HCEC 1CT (cell line): ENCODE measurements at places on chromosomes 11 and 22.

GRCh38 chr22:29750559-29751538, 16.0 kb downstream of the ZMAT5 start:
- no peak for DNase-seq

DNA sequence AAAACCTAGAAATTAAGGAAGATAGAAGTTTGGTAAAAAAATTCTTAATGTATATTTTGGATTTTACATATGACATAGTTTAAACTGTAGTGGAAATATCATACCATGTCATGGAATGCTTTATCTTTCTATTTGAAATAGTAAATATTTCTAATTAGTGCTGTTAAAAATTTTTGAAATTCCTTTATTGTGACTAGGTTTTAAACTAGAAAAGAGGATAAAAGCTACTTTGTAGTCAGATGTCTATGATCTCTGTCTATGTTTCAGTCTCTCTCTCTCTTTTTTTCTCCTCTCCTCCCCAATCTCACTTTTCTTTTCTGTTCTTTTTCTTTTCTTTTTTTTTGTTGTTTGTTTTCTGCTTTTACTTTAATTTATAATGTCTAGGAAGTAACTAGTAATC, 226.2 kb downstream of the TMEM135 start:
- DNase-seq, result peak; percentile 27

GRCh38 chr11:85118151-85118550, 509.0 kb downstream of the DLG2 start:
- DNase-seq, result no peak

DNA sequence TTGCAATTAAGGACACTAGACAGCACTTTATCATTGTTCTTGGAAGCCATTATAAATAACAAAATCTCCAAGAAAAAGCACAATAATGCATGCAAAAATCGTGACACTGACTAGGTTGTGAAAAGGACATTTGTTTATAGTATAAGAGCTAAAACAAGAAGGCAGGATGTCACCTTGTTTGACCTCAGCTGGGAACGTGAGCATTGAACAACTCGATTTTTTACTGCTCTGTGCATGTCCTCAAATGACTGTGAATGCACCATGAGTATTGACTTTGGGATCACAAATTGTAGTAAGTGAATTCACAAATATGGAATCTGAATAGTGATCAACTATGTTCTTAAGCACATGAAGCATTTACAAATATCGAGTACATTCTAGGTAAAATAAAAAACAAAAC, 35.3 kb upstream of the ARHGAP20 start:
- peak; percentile 47 for DNase-seq

- DNase-seq, result no peak
Observed at GRCh38 chr11:119794756-119795155, 65.8 kb upstream of the NECTIN1 start.

DNA sequence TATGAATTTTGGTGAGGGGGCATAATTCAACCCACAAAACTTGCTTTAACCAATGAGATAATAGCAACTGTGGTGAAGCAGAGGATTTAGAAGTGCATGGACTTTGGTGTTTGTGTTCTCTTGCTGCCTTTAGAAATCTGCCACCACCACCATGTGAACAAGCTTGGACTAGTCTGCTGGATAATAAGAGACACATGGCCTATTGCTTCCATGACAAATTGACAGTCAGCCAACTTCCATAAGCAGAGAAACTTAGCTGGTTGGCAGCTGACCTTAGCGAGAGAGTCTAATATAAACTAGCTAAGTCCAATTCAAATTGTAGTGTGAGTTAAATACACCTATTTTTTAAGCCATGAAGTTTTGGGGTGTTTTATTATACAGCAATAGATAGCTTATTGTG, 482.1 kb upstream of the ANO5 start:
- DNase-seq, result no peak

GRCh38 chr22:40156001-40156516, 21.7 kb upstream of the TNRC6B start:
- peak; percentile 75 for DNase-seq

DNA sequence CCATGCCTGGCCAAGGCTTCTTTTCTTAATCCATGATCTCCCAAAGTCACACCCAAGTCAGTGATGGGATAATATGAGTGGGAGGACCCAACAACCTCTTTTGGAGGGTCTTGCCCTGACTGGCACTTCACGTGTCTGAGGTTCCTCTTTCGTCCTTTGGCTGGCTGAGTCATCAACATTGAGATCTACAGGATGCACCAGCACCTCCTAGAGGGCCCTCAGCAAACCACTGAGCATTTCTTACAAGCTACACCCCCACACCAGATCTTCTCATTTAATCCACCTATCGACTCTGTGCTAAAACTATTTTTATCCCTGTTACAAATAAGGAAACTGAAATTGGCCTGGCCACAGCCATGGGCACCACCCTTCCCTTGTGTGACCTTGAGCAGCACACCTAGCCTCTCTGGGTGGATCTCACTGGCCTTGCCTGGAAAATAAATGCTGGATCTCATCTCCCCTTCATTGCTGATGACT, 63.4 kb downstream of the FLI1 start:
- peak; percentile 69 for DNase-seq

- no peak for DNase-seq
Observed at GRCh38 chr11:130830566-130830965, 85.7 kb downstream of the SNX19 start.

GRCh38 chr11:95242845-95243605, 12.0 kb upstream of the SESN3 start:
- DNase-seq, result no peak

DNA sequence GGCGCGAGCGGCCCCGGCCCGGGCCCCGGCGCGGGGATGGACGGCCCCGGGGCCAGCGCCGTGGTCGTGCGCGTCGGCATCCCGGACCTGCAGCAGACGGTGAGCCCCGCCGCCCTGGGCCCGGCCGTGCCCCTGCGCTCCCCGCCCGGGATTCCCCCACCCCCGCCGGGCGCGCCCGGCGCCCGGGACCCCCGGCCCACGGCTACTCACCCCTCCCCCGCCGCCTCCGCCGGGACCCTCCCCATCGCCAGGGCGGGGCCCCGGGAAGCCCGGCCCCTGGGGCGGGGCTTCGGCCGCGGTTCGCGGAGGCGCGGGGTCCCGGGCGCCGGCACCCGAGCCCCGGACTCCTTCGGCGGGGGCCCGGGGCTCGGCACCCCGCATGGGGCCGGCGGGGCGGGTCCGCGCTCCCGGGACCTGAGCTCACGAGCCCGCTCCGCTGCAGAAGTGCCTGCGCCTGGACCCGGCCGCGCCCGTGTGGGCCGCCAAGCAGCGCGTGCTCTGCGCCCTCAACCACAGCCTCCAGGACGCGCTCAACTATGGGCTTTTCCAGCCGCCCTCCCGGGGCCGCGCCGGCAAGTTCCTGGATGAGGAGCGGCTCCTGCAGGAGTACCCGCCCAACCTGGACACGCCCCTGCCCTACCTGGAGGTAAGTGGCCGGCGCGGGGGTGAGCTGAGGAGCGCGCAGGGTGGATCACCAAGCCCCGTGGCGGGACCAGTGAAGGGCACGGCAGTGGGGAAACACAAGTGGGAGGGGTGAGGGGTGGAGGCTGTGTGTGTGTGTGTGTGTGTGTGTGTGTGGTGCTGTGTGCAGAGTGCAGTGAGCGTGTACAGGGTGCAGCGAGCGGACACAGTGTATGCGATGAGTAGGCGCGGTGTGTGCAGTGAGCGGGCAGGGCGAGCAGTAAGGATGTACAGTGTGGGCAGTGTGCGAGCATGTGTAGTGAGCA, 2.3 kb downstream of the SHANK3 start:
- DNase-seq, result no peak

GRCh38 chr11:123585206-123585605, 69.2 kb downstream of the SCN3B start:
- DNase-seq, result no peak
